Renal cortical epithelial cell (primary cell): ENCODE measurements at places on chromosomes 13 and 19. TPM values are rescaled to one million over a fixed set of nuclear protein-coding genes. Genes with fewer than 3 reads are reported as not detected.

- DNase-seq = peak; percentile 17
Observed at GRCh38 chr13:39451860-39452301, 151.1 kb downstream of the LHFPL6 start.

GPR183 gene
- not detected in 2 replicates for total RNA-seq

CBY2 gene
- total RNA-seq = 0.05 TPM in 1 of 2 replicates, not detected in the other

DNA sequence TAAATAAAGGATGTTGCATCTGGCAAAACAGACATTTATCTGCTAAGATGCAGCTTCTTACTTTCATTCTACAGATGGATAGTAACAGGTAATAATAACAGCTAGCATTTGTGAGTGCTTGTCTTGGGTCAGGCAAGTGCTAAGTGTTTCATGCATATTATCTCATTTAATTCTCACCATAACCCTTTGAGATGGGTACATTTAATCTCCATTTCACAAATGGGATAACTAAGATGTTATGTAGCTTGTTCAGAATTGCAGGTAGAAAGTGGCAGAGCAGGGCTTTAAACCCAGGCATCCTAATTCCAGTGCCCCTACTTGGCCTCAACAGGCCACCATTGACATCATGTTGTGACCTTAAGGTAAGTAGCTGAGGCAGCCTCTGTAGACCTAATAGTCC is 69.8 kb downstream of the LMO7 start:
- DNase-seq = no peak

DNA sequence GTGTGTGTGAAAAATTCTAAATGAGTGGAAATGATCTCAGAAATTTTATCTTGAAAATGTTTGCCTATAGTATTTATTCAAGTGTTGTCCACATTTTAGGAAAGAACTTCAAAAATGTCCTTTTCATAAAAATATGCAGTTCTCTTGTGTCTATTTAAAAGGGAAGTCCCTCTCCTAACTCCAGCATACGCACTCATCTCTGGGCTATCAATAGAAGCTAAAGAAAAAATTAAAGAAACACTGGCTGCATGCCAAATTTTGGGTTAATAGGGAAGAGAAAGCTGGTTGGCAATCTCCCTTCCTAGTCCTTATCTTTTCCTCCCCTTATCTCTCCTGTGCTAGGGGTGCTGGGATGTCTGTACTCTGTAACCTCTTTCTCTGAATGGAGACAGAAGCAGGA is 313.3 kb downstream of the ENOX1 start:
- DNase-seq = no peak

DNA sequence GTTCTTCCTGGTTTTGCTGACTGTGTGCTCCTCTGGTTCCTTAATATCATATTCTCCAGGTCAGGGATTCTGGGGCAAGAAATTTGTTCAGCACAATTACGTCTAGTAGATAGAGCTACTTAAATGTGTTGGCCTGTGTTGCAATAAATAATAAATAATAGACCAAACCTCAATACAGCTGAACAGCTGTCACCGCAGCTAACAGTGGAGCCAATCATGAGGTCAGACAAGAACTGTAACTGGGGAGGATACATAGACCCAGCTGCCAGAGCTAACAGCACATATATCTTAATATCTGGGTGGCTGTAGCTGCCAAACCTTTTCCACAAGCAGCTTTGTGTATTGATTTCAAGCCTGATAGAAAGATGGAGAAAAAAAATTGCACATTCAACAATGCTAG is 1596.3 kb upstream of the PCDH20 start:
- DNase-seq = no peak

ZNF491 gene
- 0.17 and 2.9 TPM in 2 replicates for total RNA-seq

- peak; percentile 92 for DNase-seq
Observed at GRCh38 chr13:74287724-74288169, 153.5 kb upstream of the KLF12 start.

DNA sequence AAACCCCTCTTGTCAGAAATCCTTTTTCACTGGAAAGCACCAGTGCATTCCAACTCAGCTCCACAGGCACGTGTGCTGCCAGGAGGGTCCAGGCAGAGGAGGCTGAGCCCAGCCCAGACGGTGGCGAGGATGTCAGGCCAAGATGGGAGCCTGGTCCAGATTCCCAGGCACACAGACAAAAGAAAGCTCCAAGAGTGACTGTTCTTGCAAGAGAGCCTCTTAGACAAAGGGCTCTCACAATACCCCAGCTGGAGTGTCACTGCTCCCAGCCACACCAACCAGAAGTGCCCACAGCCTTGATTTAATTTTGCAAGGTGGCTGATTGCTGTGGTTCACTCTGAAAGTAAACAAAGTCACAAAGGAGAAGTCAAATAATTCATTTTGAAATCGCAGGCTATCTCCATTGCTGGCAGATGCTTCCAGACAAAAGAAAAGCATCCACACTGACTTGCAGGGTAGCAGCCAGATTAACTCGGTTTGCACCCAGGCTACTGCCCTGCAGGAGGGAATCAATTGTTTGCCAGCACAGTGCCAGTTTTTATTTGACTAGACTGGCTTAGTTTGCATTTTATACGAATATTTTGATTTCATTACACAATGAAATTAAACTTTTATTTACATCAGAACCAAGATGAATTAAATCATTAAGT is 95.1 kb downstream of the RAB20 start:
- no peak for DNase-seq

DNA sequence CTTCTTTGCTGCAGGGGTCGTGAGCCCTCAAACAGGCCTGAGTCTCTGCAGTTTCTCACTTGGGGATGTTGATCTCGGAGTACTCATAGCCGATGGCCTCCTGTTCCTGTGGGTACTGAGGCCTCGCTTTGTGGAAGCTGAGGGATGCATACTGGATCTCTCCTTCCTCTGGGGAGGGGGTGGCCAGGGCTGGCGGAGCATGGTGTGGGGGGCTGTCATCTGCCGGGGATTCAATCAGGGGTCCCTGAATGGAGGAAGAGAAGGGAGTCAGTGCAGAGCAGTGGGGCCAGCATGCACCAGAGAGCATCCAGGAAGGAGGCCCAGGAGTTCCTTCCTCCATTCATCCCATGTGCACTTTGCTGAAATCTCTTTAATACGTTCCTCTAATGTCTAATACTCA is 10.0 kb downstream of the SIGLEC12 start:
- DNase-seq = no peak

GRCh38 chr13:93794197-93794885 is 567.7 kb downstream of the GPC6 start:
- no peak for DNase-seq

ZNF284 gene
- 2.1 and 4.4 TPM in 2 replicates for total RNA-seq

DNA sequence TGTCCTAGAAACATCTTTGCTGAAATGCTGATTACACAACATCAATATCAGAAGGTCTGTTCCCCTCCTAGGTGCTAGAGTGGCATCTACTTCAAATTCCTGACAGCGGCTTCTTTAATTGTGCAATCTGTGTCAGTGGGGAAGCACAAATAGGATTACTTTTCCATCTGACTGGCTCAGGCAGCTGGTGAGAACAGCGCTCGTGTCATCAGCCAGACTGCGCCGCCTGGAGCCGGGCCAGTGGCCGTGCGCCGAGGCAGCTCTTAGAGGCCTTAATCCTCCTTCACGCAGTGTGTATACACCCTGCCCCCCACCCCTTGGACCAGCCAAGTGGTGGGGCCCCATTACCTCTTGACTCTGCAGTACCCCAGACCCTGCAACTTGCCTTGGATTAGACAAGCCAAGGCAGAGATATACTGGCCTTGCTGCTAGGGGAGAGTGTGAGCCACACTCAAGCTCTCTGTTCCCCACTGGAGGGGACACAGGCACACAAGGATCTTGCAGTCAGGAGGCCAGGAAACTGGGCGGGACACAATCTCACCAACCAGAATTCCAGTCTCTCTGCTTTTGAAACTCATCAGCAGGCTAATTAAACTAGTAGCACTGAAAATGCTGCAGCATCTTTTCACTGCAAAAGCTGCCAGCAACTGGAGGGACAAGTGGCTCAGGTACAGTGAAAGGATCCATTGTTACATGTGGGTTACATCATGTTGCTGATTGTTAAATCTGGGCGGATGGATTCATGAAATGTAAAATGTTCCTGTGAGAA is 48.9 kb upstream of the EPHX3 start:
- peak; percentile 88 for DNase-seq

DNA sequence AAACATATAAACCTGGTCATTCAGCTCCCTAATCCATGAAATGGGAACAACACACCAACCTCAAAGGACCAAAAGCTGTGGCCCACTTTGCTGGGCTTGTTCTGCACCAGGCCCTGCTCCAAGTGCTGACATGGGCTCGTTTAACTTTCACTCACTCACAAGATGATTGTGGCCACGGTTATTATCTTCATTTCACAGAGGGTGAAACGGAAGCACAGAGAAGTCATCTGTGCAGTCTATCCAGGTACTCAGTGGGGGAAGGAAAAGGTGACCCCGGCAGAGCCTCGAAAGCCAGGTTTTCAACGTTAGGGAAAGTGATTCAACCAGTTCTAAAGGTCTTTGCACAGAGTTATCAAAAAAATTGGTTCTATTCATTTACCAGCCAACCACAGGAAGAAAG is 68.0 kb downstream of the CRYL1 start:
- DNase-seq = no peak

GNA15 gene
- 2.1 TPM in 1 of 2 replicates, not detected in the other for total RNA-seq

- DNase-seq = no peak
Observed at GRCh38 chr13:99040536-99041131, 62.8 kb upstream of the DOCK9 start.

C1QTNF9B gene
- total RNA-seq = not detected in 2 replicates

- no peak for DNase-seq
Observed at GRCh38 chr19:33713194-33713593, 83.5 kb upstream of the KCTD15 start.

DNA sequence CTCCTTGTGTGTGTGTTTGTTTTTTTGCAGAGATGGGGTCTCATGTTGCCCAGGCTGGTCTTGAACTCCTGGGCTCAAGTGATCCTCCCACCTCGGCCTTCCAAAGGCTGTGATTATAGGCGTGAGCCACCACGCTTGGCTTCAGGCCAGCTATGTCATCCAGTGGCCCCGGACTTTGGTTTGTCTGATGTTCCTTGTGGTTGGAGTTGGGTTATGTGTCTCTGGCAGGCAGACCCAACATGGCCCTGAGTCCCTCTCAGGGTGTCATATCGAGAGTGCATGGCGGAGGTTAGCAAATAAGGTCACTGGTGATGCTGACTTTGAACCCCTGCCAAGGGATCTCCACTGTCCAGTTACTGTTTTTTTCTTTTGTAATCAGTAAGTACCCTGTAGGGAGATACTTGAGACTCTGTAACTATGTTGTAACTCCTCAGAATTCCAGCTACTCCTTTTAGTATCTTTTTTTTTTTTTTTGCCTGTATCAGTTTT is 37.3 kb downstream of the SMARCA4 start:
- peak; percentile 54 for DNase-seq

- DNase-seq = peak; percentile 62
Observed at GRCh38 chr13:21012841-21013681, 48.3 kb downstream of the LATS2 start.

- peak; percentile 82 for DNase-seq
Observed at GRCh38 chr13:20360041-20360491, 127.9 kb upstream of the GJB6 start.

CEBPA gene
- total RNA-seq = 0.35 and 0.99 TPM in 2 replicates
